ENCODE measurements at places on chromosomes 6 and 20.
A peak's percentile ranks its signal among the peaks of the same experiment; 100 is the strongest.

DNA sequence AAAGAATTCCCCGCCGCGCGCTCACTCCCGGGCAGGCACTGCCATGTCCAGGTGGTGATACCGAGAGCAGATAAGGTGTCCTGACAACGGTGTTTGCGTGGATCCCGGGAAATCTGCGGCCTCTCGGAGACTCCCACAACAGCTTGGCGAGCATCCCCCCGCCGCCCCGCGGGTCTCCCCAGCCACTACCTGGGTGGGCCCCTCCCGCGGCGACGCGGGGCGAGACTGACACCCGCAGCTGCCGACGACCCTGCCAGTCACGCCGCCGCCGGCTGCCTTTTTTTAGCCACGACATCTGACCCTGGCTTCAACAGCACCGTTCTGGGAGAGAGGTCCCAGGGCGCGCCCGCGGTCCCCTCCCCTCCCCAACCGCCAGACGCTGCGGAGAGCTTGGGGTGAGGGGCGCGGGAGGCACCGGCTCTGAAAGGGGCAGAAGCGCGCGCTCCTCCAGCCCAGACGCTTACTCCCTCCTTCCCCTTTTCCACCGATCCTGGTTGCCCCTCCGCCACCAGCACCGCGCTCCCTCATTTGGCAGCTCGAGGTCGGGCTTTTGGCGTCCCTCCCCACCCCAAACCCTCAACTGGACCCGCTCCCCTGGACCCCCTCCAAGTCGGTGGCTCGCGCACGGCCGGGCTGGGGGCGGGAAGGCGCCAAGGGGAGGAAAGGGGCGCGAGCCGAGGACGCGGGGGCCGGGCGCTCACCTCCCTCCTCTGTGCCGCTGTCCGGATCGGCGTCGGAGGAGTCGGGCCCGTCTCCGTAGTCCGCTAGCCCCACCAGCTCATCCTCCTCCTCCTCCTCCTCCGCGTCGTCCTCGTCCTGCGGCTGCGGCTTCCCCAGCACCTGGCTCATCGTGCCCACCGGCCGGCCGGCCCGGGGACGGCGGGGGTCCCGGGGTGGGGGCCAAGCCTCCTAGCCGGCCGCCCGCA lies 665 bp downstream of the RRAGD start:
- DNase-seq, result peak; percentile 32

GRCh38 chr20:57653910-57654309 lies 33.7 kb upstream of the ZBP1 start:
- DNase-seq, result no peak

- peak; percentile 16 for DNase-seq
These were observed 73.5 kb downstream of the TTLL2 start for GRCh38 chr6:167398214-167399050.

- no peak for DNase-seq
These were observed 670.8 kb downstream of the KIF16B start for GRCh38 chr20:15902493-15902892.

DNA sequence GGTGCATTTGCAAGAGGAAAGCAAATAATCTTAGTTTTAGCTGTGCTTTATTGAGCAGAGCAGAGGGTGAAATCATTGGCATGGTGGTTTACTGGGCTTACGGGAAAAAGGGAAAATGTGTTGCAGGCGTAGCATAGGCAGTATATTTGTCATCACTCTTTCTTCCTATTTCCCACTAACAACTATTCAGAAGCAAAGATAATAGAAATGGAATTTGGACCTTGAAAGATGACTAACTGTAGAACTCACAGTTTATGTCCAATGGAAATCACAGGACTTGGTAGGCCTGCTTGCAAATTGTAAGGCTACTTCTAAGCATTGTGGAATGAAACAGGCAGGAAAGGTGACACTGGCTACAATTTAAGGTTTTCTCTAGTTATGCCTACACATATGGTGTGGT lies 611.9 kb upstream of the MAN1A1 start:
- no peak for DNase-seq

GRCh38 chr6:35082046-35082732 lies 59.0 kb downstream of the TCP11 start:
- no peak for DNase-seq

DNA sequence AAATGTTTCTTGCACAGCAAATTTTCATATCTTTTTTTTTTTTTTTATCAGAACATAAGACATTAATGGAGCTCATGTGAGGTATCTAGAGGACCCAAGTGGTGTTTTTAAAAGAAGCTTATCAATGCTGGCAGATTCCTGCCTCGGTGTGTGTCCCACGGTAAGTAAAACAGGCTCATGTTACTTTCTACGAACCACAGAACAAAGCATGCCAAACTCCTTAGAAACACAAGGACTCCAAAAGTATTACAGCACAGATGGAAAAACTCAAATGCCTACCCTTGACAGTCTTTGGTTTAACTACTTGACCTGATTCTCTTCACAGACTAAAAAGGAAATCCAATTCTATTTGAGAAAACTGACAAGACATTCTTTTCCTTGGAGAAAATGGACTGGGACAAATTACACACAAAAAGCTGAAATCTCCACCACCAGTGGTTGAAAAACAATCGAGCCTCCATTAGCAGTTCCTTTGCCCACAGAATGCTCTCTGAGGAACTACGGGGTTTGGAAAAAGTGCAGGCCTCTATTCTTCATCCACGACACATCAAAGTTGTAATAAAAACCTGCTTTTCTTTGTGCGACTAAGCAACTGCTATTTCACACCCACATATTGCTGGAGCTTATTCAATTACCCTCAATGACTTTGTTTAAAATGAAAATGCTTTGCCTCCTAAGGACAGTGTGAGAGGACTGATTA lies 5.4 kb downstream of the METTL24 start:
- DNase-seq, result no peak

DNA sequence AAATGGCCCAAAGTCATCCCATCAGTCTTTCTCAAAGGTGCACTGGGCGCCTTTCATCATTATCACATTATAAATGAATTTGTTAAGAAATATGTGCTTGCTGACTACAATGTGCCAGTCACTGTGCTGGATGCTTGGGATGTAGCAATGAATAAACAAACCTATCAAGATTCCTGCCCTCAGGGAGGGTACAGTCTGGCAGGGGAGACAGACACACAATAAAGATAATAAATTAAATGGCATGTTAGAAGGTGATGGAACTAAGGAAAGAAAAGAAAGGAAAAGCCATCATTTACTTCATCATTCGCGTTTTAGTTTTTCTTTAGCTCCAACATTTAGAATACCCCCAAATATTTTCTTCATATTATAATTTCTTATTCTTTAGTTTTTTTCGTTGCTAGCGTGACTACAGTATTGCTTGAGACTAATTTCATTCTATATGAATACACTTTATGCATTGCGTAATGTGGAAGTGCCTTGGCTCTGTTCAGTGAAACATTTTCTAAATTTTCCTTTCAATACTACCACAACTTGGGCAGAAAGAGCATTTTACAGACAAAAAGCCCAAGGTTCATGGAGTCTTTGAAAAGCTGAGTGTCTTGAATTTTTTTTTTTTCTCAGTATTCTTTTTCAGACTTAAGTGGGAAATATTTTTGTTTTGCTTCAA lies 48.7 kb upstream of the CITED2 start:
- no peak for DNase-seq

GRCh38 chr6:69732045-69732444 lies 64.8 kb downstream of the LMBRD1 start:
- no peak for DNase-seq

- DNase-seq, result peak; percentile 25
These were observed 56.0 kb downstream of the OTOR start for GRCh38 chr20:16803965-16804792.

DNA sequence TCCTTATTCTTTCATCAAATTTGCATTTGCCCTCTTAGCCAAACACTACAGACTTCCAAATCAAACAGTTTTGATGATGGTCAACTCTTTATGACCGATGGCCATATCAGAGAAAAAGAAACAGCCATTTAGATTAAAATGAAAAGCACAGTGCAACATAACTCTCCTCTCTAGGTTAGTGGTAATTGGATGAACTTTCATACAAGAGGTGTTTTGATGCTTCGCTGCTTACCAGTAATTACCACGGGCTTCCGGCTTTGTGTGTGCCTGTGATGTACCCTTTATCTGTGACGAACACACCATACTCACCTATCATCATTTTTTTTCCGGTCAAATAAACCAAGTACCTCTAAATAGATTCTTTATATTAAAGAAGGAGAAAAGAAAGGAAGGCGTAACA lies 181.8 kb downstream of the FOXA2 start:
- no peak for DNase-seq

GRCh38 chr6:92667843-92668242 lies 751.5 kb downstream of the EPHA7 start:
- no peak for DNase-seq

GRCh38 chr6:155646443-155646842 lies 190.8 kb upstream of the NOX3 start:
- no peak for DNase-seq

GRCh38 chr6:144920391-144920961 lies 635.3 kb downstream of the UTRN start:
- DNase-seq, result no peak

DNA sequence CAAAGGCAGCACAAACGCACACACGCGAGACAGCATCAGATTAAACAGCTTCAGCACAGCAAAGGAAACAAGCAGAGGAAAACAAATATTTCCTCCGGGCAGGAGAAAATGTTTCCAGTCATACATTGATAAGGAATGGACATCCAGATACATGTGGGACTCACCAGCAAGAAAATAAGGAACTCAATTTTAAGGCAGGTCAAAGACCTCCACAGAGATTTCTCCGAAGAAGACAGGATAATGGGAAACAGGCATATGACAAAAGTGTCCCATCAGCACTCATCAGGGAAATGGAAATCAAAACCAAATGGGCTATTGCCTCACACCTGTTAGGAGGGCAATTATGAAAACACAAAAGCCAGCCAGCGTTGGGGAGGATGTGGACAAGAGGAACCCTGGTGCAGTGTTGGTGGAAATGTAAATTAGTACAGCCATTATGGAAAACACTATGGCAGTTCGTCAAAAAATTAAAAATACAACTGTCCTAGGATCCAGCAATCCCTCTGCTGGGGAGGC lies 9.7 kb upstream of the SLCO4A1 start:
- DNase-seq, result no peak

GRCh38 chr6:4593951-4594350 lies 182.3 kb upstream of the CDYL start:
- no peak for DNase-seq

GRCh38 chr20:60206259-60206658 lies 248.0 kb downstream of the CDH26 start:
- no peak for DNase-seq

- no peak for DNase-seq
These were observed 4.0 kb downstream of the SLC32A1 start for GRCh38 chr20:38728191-38728781.

DNA sequence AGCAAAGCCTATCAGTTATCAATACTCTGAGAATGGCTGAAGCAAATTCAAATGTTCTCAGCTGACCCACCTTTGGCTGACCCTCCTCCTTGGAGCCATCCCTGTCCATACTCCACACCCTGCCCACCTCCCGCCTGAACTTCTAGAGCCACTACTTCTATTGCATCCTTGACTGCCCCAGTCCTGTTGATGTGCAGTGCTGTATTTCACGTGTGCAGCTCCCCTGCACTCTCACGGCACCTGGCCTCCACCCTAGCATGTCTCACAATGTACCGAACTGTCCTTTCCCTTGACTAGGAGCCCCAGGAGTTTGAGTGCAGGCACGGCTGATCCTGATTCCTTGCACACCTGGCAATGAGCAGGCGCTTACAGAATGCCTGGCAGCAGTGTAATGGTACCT lies 7.0 kb downstream of the CPXM1 start:
- no peak for DNase-seq

DNA sequence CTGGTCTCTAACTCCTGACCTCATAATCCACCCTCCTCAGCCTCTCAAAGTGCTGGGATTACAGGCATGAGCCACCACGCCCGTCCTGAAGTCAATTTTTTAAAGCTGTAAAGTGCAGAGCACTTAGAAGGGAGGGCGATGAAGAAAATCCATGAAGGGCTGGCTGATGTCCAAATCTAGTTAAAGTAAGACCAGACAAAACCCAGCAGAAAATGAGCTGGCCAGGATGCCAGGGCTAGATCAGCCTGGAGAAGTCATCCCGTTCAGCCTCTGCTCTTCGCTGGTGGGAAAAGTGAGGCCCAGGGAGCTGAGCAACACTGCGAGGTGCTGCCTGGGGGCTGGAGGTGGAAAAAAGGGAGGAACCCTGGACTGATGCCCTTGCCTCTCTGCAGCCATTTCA lies 3.1 kb downstream of the BPIFB4 start:
- DNase-seq, result no peak

DNA sequence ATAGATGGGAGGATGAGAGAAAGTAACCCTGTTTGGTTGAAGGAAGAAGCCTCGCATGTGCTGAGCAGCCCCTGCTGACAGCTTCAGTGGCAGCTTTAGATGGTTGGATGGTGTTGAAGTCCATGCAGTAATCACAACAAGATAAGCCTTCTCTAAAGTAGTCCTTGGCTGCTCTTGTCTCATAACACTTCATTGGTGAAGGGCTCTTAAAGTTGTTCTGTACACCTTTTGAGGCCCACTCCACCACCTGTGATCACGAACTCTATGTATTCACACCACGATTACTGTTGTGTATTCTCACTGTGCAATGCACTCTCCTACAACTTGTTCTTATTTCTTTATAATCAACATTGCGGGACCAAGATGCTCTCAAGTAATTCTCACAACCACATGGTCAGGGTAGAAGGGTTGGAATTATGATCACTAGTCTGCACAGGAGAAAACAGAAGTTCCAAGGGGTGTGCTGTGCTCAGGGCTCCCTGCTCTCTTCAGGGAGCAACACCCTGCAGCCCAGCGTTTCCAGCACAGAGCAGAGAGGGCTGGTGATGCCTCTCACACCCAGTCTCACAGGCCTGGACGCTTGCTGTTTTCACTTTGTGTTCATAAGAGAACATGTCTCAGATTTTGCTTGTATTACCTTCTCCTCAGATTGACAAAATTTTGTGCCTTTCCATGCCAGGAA lies 294.4 kb downstream of the SMOC2 start:
- DNase-seq, result no peak

DNA sequence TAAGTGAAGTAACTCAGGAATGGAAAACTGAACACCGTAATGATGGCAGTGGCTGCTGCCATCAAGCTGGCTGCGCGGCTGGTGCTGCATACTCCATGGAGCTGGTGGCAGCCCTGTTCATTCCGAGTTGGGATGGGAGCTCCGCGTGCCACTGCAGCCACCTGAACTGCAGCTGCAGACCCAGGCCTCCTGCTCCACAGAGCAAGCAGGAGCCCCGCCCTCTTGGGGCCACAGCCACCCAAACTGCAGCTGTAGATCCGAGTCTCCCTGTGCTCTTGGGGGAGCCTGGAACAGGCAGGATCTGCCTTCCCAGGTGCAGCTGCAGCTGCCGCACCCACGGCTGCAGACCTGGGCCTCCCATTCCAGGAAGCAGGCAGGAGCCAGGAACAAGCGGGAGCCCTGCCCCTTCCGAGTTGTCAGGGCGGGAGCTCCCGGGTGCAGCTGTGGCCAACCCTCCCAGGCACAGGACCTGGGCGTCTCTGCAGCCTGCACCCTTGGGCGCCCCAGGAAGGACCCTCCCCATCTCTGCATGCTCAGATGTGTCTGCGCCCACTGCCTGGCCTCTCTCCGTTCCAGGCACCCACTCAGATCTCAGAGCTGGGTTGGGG lies 120.2 kb downstream of the GMPR start:
- no peak for DNase-seq

- DNase-seq, result no peak
These were observed 118.3 kb upstream of the SUPT3H start for GRCh38 chr6:45496085-45496433.

- no peak for DNase-seq
These were observed 5.5 kb upstream of the MUC22 start for GRCh38 chr6:31004794-31005193.

- DNase-seq, result no peak
These were observed 35.3 kb downstream of the TAF11 start for GRCh38 chr6:34852406-34853085.

- DNase-seq, result no peak
These were observed 14.1 kb upstream of the EMILIN3 start for GRCh38 chr20:41380551-41381193.

GRCh38 chr6:53103993-53104675 lies 38.9 kb downstream of the FBXO9 start:
- no peak for DNase-seq

Measured in CD4-positive, alpha-beta memory T cell (primary cell).